ENCODE measurements at places on chromosomes 1 and 21.
A peak's percentile ranks its signal among the peaks of the same experiment; 100 is the strongest.

DNA sequence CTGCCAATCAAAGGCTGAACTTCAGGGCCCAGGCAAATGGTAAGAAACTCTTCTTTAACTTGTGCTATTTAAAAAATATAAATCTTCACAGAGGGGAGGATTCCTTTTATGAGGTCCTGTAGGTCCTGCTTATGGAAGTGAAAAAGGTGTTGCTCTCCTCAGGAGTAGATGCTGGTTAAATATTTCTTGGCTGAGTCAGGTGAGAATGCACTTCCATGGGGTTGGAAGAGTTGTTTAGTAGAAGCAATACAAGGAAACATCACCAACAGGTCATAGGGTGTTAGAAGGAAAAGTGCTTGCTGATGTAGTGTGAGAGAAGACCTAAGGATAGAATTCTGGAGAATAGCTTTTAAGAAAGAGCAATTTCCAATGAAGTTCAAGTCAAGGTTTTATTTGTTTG lies 42.2 kb upstream of the ATP1A1 start:
- no peak for DNase-seq

- DNase-seq: no peak
These were observed 78.6 kb downstream of the FMN2 start for GRCh38 chr1:240170266-240170665.

- no peak for DNase-seq
These were observed 113.1 kb downstream of the KCNN3 start for GRCh38 chr1:154756793-154757548.

- no peak for DNase-seq
These were observed 14.3 kb downstream of the GPR137B start for GRCh38 chr1:236156512-236157208.

DNA sequence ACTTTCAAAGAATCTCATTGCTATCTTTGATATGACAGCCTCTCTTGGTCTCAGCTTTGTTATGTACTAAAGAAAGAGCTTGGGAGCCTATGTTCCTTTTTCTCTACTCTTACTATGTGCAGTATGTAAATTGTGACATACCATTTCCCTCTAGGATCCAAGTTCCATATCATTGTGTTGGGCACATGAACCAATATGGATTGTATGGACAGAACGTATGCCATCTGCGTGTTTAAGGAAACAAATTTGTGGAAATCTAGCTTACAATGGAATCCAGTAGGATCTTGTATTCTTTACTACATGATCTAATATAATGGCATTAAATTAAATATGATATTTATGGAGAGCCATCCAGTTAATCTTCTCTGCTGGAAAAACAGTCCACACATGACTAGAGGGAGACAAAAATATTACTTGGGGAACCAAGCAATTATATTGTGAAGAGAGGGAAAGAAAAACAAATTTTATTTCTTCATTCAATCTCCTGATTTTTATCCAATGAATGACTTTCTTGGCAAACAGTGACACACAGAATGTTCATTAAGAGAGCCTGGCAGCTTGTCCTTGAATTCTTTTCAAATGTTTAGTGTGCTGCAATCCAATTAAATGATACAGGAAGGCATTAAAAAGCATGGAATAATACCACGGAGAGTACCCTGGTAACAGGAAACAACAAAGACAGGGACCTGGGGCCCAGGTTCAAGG lies 106.5 kb upstream of the DAB1 start:
- DNase-seq: no peak

GRCh38 chr1:109395602-109396512 lies 1.9 kb downstream of the SORT1 start:
- no peak for DNase-seq

- DNase-seq: no peak
These were observed 101.2 kb downstream of the NFIA start for GRCh38 chr1:61183471-61184039.

DNA sequence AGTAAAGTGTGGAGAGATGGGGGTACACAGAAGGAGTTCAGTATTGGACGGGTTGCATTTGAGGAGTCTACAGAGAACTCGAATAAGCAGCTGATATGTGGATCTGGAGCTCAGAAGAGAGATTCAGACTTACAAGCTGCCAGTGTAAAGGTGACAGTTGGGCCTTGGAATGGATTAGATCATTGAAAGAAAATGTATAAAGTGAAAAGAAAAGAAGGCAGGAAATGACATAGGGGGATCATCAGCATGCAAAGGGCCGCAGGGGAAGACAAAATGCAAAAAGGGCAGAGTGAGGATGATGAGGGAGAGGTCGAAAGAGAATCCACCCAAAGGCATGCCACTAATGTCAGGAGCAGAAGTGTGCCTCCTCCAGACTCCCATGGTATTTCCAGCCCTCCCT lies 273.3 kb downstream of the TNR start:
- no peak for DNase-seq

DNA sequence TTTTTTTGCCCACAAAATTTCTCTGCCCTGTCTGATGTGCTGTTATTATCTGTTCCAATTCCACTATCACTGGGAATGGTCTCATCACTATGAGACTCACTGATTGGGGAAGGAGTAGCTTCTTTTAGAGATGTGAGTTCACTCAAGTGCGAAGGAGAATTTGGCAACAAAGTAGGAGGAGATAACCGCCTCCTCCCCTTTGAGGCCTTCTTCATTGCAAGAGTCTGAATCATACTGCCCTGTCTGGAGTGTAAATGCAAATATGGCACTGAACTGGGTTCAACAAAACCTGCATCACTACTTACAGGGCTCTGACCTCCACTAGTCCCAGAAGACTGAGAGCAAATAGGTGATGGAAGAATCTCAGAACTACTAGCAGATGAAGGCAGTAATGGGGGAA lies 83.4 kb downstream of the ASH1L start:
- no peak for DNase-seq

GRCh38 chr1:235597867-235598553 lies 51.6 kb downstream of the GNG4 start:
- no peak for DNase-seq

DNA sequence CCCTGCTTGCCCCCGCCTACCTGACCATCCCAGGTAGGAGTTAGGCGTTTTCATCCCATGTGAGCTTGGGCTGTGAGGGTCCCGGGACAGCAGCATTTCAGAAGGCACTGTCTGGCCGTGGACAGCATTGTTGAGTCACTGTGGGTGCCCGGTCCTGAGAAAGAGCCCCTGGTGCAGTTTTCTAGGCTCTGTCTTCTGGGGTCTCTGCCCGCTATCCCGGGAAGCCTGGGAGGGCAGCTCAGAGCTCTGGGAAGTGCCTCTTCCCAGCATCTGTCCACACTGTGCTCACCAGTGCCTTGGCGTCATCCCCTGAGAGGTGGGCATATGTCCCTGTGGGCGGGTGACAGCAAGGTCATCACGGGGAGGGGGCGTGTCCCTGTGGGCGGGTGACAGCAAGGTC lies 11.4 kb upstream of the ZNF669 start:
- no peak for DNase-seq

DNA sequence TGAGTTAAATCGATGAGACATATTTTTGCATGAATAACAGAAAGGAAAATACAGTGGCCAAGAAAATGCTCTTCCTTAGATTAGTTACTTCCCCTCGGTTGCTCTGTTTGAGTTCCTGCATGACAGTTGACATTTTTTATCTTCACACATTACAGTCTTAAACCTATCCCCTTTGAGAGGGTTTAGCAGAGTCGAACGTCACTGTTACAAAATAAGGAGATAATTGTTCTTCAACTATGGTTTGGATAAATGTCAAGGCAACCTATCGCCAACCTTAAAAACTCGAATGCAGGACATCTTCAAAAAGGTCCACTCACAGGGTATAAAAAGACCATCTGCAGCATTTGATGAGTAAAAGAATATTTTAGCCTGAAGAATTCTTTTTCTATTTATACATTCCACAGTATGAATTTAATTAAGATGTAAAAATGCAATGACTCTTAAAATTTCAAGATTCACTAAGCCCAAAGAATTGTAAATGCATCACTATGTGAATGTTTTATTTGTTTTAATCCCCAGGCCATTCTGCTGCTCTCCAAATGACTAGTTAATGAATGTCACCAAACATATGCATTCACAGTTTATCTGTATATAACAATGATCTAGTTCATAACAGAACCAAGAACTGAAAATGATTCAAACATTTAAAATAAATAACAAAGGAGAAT lies 68.9 kb upstream of the COL11A1 start:
- no peak for DNase-seq

- DNase-seq: peak; percentile 19
These were observed 453 bp downstream of the PABPC4 start for GRCh38 chr1:39576016-39576657.

- no peak for DNase-seq
These were observed 85.6 kb upstream of the TTC39A start for GRCh38 chr1:51415963-51416362.

DNA sequence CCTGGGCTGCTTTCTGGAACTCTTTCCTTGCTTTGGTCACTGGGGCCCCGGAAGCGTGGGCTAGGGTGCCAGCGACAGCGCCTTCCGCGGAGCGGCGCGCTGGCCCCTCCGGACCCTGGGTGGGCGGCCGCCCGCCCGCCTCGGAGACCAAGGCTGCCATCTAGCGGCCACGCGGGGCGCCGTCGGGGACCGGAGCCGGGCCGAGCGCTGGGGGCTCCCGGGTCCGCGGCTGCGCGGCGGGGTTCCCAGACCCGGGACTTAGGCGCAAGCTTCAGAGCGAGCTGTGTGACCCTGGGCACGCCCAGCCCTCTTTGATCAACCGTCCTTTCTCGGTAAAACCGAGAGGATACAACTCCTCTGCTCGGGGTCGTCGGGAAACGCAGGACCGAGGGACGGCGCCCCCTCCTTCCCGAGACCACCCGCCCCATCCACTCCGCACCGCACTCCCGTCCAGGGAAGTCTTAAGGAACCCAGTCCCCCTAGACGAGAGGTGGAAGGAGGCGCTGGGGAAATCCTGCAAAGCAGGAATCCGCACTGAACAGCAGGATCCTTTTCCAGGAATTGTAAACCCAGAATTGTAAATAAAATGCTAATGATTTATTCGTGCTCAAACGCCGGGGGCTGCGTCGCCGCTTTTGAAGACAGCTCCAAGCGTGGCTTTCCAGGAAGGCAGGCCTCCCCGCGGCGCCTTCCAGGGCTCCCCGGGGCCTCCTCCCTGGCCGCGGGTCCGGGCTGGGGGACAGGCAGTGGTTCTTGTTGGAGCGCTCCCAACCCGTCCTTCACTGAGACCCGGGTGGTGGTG lies 41.2 kb downstream of the RRAGC start:
- DNase-seq: peak; percentile 26

- no peak for DNase-seq
These were observed 46.3 kb upstream of the VAV3 start for GRCh38 chr1:108011295-108011694.

- no peak for DNase-seq
These were observed 29.2 kb downstream of the VASH2 start for GRCh38 chr1:212979340-212980122.

GRCh38 chr1:48789903-48790302 lies 13.2 kb upstream of the BEND5 start:
- DNase-seq: no peak

DNA sequence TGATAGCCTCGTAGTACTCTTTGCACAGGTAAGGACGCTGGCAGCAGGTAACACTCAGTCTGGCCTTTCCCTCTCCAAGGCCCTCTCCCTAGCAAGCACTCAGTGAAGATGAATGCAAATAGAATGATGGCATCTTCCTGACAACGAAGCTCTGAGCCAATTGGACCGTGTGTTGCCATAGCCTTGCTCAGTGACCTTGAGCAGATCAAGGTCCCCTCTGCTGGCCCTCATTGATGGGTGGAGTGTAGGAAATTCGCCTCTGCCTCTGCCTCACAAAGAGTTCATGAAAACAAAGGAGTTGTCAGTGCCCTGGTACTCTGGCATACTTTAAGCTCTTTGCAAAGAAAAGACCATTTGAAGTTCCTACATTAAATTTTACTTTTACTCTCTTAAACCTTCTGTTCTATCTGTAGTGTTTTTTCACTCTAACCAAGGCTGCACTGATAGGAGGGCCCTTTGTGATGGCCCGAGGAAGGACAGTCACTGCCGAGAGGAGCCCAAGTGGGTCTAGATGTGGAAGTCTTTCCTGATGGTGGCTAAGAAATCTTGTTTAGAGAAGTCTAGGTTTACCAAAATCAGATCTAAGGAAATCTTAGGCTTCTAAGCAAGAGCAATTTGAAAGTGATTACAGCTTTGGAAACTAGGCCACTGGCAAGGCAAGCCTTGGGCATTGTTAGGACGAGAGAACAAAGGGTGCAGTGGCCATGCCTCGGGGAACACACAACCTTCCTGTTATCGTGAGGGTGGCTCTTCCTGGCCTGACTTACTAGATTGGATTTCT lies 38.2 kb downstream of the SMYD2 start:
- no peak for DNase-seq

DNA sequence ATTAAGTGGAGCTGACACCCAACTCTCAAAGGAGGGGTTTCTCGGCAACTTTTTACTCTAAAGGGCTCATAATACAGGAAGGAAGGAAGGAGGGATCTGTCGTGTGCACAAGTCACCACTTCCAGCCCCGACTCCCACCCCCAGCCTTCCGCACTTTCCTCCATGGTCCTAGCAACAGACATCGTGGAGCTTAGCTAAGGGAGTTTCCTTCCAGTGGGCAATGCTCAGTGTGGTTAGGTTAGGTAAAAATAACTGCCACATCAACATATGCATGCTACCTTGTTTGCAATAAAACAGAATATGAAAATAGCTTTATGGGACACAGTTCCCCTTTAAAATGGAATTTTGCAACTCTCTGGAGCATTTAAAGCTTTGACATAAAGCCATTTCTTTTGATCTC lies 35.2 kb downstream of the KANK4 start:
- no peak for DNase-seq

- DNase-seq: no peak
These were observed 89.7 kb downstream of the ADARB1 start for GRCh38 chr21:45164124-45164511.

- DNase-seq: no peak
These were observed 27.2 kb downstream of the NUAK2 start for GRCh38 chr1:205294175-205294917.

- DNase-seq: no peak
These were observed 47.9 kb upstream of the EDEM3 start for GRCh38 chr1:184802354-184803179.

DNA sequence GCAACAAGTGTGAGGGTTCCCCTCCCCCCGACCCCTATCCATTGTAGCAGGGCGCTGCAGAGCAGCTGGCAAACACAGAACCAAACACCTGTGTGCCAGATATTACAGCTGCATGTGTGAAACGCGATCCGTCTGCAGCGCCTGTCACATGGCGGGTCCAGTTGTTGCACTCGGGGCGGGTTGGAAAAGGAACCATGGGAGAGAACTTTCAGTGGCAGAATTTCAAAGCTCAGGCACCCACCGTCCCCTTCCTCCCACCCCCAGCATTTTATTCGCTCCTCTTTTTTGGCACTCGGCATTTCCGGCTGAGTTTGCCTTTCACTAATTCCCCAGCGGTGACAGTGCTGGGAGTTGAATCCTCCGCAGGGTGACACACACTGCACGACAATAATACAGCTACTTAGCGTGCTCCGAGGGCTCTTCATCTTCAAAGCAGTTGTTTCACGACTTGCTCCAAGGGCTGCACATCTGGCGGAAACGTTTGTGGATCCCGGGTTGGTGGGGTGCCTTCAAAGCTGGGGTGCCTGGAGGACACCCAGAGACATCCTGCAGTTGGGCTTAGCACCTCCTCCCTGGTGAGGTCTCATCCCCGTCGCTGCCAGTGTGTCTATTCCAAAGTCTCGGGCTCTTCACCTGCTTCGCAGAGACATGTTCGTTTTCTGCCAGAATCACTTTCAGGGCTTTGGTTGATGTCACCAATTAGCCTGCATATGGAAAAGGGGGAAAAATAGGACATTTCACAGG lies 180.7 kb downstream of the ZBTB18 start:
- no peak for DNase-seq

GRCh38 chr1:79105500-79105899 lies 99.0 kb upstream of the ADGRL4 start:
- DNase-seq: no peak
